ENCODE measurements at places on chromosomes 6 and 20.
A peak's percentile ranks its signal among the peaks of the same experiment; 100 is the strongest.

DNA sequence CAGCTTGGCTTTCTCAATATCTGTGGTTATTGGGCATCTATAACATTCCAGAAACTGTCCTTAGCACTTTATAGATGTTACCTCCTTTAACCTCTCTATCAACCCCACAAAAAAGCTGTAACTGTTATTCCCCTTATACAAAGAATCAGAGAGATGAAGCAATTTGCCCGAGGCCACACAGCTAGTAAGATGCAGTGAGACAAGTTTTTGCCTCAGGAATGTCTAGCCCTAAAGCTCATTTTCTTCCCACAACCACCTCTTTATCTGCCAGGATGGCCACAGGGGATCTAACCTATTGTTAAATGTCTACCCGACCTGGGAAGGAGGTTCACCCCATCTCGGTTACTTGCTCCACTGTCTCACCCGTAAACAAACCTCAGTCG lies 31.9 kb upstream of the TCP11 start:
- no peak for DNase-seq

DNA sequence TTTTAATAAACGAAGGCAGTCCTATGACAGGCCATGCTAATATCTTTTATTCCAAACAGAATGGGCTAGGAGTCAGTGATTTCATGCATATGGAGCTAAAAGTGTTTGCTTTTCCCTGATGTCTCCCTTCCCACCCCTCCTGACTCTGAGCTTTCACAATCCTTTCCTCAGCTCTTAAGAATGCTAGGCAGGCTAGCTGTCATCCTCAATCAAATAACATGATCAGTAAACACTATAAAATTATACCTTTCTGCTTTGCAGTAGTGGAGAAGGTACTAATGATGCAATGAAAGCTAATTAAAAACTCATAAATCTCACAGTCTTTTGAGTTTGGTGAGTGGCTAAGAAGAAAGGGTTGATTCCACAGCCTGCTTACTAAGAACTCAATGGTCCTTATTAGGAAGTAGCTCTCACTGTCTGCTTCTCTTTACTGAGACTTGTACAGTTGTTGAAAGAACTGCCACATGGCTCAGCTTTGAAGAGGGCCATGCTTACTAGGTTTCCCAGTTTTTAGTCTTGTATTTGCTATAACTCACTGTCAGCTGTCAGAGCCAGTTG lies 250.9 kb upstream of the JAG1 start:
- DNase-seq: peak; percentile 34

- DNase-seq: no peak
These were observed 131.0 kb upstream of the ESR1 start for GRCh38 chr6:151676460-151676945.

DNA sequence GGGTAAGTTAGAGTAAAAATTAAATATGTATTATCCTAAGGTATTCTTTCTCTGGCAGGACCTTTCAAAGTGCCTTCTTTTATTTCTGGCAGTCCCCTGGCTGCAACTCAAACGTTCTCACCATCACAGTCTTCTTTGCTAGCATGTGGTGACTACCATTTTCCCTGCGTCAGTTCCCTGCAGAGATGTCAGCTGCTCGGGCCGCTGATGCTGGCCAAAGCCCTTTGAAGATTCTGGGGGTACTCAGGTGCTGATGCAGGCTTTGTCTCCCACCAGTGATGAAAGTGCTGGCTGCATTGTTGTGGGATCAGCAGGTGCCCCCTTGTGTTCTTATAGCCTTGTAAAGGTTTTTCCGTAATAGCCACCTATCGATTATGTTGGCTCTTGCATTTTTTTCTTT lies 140.1 kb downstream of the BTBD3 start:
- no peak for DNase-seq

- no peak for DNase-seq
These were observed 60.1 kb downstream of the PHACTR3 start for GRCh38 chr20:59664421-59664941.

GRCh38 chr6:50288241-50288640 lies 238.5 kb upstream of the DEFB112 start:
- DNase-seq: no peak

GRCh38 chr20:19926591-19926990 lies 90.6 kb upstream of the NAA20 start:
- DNase-seq: no peak

DNA sequence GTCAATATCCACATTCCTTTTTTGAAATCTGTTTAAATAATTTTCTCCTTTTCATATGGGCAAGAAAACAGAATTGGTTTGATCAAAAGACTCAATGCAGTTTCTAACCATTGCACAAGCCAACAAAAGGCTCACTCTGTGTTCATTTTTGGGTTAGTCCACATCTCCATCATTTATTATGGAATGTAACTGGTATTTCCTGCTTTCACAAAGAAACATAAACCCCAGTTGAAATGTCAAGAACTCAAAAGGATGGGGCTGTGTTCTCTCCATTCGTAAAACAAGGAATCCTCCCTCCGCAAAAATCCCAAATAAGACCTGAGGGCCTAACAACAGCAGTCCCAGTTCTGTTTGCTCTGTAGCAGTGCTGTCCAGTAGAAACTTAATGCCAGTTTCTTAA lies 420.9 kb downstream of the GJA1 start:
- no peak for DNase-seq

GRCh38 chr6:139580592-139581484 lies 206.4 kb upstream of the CITED2 start:
- no peak for DNase-seq

GRCh38 chr6:164331026-164331425 lies 916.5 kb downstream of the QKI start:
- no peak for DNase-seq

- DNase-seq: no peak
These were observed 301.6 kb downstream of the LRFN2 start for GRCh38 chr6:40285535-40285934.

- no peak for DNase-seq
These were observed 5.1 kb downstream of the ACAT2 start for GRCh38 chr6:159766906-159767305.

- DNase-seq: peak; percentile 37
These were observed 455.0 kb downstream of the RFPL4B start for GRCh38 chr6:112802144-112802543.

DNA sequence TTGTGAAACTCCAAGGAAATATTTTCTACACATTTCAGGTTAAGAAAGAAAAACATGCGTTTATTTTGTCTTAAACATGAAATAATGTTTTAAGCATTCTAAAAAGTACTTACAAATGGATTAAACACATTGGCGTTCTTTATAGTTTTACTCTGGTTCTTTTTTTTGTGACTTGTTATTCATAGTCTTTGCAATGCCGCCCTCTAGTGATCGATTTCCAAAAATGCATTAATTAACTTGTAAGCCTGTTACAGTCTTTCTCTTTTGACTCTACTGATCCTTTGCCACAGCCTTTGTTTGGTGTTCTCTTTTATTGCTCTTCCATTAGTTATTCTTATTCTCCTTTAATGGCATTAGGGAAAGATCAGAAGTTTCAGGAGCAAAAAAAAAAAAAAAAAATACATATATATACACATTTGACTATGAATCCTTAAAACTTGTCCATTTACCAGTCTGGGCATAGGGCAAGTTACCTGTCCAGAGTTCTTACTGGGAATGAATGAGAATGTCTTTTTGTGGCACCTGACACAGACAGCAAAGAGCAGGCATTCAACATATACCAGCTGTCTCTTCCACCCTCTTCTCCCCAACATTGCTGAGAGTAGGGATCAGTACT lies 59.9 kb downstream of the MACROD2 start:
- peak; percentile 27 for DNase-seq

DNA sequence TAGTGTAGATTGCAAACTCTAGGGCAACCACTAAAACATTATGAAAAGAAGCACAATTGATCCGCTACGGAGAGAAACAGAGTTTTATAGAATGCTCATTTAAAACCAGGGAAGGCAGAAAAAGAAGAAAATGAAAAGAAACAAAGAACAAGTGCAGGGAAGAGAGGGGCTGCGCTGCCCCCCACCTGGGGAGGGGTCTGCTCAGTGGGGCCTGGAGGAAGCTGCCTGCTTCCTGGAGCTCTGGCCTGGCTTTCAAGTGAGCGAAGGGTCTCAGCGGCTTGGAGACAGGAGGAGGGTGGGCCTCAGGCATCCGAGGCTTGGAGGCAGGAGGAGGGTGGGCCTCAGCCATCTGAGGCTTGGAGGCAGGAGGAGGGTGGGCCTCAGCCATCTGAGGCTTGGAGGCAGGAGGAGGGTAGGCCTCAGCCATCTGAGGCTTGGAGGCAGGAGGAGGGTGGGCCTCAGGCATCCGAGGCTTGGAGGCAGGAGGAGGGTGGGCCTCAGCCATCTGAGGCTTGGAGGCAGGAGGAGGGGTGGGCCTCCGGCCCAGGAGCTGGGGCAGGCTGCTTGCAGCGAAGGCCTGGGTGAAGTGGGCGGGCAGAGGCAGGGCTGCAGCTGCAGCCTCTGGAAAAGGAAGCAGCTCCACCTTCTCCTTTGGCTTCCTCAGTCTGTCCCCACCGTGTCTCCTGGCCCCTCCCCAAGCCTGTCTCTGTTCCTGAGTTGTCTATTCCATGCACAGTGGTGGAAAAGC lies 406.3 kb downstream of the TAF4 start:
- no peak for DNase-seq

GRCh38 chr6:27332692-27333641 lies 20.9 kb upstream of the POM121L2 start:
- peak; percentile 78 for DNase-seq

- no peak for DNase-seq
These were observed 730.4 kb downstream of the C6orf118 start for GRCh38 chr6:164579035-164579434.

- DNase-seq: no peak
These were observed 91.4 kb downstream of the SYNDIG1 start for GRCh38 chr20:24560571-24561491.

DNA sequence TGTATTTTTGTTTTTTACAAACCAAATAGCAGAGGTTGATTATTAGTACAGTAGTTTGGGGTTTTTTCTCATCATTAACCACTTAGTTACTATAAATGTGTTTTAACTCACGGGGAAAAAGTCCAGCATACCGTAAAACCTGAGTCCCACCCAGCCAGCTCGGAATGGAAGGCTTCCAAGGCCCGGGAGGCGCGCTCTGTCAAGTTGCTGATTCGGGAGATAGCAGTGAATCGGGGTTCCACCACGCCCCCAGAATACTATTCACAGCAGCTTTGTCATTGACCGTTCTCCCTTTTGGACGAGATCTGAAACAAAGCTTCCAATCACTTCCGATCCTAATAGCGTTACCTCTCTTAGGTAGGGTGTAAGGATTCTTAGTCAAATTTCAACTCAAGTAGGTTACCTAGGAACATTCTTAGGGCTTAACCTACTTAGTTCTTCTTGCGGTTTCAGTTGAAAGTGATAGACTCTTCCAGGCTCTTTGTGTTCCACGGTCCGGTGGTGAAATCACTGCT lies 232.8 kb upstream of the QKI start:
- DNase-seq: no peak

DNA sequence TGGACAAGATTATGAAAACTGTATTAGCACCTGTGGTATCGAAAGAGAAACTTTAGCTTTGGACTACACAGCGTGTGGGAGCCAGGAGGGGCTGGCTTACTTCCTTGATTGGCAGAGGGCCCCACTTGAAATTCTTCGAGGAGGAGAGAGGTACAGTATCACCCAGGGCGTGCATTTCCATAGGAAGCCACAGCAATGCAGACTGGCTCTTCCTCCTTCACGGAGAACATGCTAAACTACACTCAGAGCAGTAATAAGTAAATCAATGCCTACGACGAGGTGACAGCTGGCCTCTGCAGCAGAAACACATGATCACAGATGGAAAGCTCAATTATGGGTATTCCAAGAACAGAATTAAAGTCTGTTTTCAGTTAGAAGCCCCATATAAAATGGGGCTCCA lies 44.2 kb downstream of the MYLK4 start:
- DNase-seq: no peak

- DNase-seq: no peak
These were observed 2.7 kb downstream of the AGPAT1 start for GRCh38 chr6:32173051-32173727.

DNA sequence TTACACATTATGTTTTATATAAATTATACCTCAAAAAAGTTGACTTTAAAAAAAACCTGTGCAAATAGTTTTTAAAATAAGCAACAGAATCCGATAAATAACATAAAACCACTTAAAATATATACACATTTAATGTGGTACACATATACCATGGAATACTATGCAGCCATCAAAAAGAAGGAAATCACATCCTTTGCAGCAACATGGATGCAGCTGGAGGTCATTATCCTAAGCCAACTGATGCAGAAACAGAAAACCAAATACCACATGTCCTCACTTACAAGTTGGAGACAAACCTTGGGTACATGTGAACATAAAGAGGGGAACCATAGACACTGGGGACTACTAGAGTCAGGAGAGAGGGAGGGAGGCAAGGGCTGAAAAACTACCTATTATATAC lies 4.0 kb upstream of the DEFB121 start:
- no peak for DNase-seq

GRCh38 chr20:54085910-54086309 lies 15.5 kb upstream of the BCAS1 start:
- DNase-seq: no peak

GRCh38 chr20:15835811-15836210 lies 737.4 kb downstream of the KIF16B start:
- DNase-seq: no peak

GRCh38 chr6:12348530-12349511 lies 58.7 kb downstream of the EDN1 start:
- DNase-seq: peak; percentile 98

DNA sequence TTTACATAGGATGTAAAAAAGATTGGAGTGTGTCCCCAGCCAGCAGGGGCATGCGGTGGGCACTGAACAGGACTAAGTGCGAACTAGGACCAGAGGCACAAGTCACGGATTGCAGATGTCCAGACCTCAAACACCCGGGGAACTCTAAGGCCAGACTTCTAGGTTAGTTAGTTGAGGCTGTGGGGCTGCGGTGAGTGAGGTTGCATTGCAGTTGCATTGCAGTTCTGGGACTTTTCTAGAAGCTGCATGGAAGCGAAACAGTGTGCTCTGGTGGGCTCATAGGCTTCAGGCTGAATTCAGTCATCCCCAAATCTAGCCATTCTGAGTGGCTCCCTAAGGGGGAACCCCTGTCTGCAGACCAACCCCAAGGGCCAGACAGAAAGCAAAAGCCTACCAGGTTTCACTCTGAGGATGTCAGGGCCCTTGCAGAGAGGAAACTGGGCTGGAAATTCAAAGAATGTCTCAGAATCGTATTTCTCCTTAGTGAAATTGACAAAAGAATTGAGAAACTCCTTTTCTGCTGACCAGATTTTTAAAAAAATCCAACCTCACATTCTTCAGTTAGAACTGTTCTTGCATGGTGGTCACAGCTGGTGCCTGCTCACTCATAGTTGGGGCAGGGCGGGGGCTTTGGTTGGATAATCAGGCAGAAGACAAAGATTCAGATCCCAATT lies 182.8 kb downstream of the ZDHHC14 start:
- no peak for DNase-seq

- DNase-seq: no peak
These were observed 50.5 kb downstream of the MCUR1 start for GRCh38 chr6:13763740-13764381.

GRCh38 chr6:56669041-56669440 lies 26.4 kb upstream of the DST start:
- no peak for DNase-seq

- peak; percentile 33 for DNase-seq
These were observed 308.9 kb upstream of the THEMIS start for GRCh38 chr6:128209771-128210170.
